ENCODE measurements at places on chromosomes 7 and 10.

GRCh38 chr10:48759113-48759901 is 74.6 kb downstream of the WDFY4 start:
- no peak for DNase-seq

- no peak for DNase-seq
Measured at GRCh38 chr10:4813023-4813422, 13.0 kb upstream of the AKR1E2 start.

DNA sequence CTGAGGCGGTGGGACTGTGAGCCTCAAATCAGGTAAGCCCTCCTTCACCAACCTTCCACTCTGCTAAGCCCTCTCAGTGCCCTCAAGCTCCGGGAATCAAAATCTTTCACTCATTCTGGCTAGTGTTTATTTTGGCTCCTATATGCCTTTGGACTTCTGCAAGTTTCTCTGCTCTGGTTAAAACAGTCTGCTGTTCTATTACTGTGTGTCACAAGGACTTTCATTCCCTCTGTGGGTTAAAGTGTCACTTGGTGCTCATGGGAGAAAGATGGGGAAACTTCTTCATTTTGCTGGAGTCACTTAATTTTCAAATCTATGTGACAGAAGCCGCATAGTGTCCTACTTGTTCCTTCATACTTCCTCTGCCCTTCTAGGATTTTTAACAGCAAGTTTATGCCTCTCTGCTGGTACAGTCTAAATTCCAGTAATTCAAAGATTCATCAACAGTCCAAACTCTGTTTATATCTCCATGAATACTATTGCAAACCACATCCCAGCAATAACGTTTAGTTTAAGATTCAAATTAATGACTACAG is 61.3 kb downstream of the CD36 start:
- no peak for DNase-seq

- no peak for DNase-seq
Measured at GRCh38 chr7:86708031-86708680, 64.4 kb downstream of the GRM3 start.

GRCh38 chr10:129004398-129004797 is 462.6 kb upstream of the MGMT start:
- DNase-seq = no peak

DNA sequence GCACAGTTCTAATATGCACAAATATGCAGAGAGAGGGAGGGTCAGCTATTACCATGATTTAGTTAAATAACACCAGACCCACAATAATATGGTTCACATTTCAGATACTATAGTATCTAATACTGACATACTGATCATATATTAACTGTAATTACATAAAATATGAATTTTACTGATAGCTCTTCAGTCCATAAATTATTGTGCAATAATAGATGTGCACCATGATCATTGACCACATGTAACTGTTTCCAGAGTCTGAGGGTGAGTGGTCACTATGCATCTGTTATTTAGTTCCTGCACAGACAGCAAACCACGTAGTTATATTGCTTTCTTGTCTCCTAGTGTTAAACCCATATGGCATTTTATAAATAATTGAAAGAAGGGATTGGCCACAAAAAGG is 29.3 kb downstream of the PPP1R17 start:
- no peak for DNase-seq

- no peak for DNase-seq
Measured at GRCh38 chr10:123462756-123463155, 203.4 kb upstream of the GPR26 start.

- no peak for DNase-seq
Measured at GRCh38 chr7:93337052-93337451, 104.9 kb downstream of the VPS50 start.

DNA sequence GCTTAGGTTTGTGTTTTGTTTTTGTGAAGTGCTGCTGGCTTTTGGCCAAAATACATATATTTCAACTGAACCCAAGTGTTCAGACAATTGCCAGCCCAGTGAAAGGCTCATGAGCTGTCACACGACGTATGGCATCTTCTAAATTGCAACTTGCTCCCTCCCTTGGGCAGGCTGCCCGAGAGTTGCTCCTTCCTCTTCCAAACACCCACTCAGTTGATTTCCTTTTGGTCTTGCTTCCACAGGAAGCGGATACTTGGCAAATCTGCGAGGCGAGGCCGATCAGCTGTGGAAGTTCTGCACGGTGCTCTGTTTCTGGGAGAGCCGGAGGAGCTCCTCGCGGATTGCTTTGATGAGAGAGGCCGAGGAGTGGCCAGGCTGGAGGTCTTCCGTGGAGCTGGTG is 39.6 kb upstream of the ATP6V0A4 start:
- DNase-seq = no peak

DNA sequence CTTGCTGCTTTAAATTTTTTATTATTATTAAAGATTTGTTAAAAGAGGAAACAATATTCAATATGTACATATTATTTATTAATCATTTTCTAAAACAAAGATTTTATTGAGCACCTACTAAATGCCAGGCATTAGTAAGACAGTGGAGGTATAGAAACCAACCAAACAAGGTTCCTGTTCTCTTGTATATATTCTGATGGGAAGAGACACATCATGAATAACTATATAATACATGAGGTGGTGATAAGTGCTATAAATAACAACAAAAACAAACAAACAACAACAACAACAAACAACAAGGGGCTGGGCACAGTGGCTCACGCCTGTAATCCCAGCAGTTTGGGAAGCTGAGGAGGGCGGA is 630 bp upstream of the LIPA start:
- no peak for DNase-seq

- DNase-seq = no peak
Measured at GRCh38 chr10:25687521-25687920, 246.5 kb upstream of the MYO3A start.

DNA sequence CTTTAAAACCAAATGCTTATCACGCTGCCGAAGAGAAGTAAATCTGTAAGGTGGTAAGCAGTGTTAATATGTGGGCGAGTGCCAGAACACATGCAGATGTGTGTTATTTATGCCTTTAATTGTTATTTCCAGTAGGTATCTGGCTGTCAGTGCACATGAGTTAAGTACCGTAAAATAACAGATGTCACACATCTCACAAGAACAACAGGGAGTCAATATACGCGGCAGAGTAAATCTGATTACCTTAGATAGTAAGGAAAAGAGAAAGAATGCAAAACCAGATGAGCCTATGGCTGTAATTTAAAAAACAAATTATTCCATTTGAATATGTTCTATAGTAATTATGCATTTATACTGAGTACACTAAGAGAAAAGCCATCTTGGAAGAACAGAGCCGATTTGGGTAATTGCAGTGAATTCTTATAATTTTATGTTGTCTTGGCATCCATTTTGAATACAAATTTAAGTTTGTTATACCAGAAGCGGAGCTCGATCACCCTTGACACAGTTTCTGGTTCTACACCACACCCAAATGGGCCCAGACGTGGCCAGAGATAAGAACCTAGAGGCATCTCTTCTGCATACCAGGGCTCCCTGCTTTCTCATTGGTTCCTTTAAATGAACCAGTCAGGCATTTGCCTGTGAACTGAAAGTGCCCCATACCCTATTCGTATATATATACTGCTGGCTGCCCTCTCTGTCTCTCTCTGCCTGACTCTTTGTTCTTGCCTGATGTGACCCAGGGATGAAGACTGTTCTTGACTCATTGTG is 34.8 kb downstream of the DNAJB9 start:
- DNase-seq = no peak

GRCh38 chr10:98611436-98611835 is 164.7 kb upstream of the HPS1 start:
- DNase-seq = no peak

DNA sequence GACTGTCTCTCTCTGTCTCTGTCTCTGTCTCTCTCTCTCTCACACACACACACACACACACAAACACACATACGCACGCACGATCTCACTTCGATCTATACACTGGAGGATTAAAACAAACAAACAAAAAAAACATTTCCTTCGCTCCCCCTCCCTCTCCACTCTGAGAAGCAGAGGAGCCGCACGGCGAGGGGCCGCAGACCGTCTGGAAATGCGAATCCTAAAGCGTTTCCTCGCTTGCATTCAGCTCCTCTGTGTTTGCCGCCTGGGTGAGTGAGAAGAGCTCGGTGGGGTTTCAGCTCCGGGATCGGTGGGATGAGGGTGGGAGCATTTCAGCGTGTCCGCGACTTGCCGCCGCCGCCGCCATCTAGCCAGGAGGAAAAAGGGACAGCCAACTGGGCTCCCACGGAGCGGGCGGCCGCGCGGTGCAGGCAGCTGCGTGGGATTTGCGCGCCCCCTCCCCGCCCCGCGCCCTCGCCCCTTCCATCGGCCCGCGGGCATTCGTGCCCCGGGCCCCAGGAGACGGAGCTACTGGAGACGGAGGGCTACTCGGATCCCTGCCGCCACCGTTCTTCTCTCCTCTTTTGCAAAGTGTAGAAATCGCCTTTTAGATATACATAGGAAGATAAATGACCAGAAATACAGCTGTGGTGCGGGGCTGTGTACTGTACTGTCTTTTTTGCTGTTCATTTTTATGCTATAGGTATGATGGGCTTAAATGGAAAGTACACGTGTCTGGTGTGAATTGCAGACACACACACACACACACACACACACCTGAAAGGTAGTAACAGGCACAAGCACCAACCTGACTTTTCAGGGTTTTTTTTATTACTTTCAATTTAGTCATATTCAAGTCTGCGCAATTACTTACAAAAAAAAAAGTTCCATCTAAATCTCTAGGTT is 581 bp downstream of the PTPRZ1 start:
- DNase-seq = no peak

DNA sequence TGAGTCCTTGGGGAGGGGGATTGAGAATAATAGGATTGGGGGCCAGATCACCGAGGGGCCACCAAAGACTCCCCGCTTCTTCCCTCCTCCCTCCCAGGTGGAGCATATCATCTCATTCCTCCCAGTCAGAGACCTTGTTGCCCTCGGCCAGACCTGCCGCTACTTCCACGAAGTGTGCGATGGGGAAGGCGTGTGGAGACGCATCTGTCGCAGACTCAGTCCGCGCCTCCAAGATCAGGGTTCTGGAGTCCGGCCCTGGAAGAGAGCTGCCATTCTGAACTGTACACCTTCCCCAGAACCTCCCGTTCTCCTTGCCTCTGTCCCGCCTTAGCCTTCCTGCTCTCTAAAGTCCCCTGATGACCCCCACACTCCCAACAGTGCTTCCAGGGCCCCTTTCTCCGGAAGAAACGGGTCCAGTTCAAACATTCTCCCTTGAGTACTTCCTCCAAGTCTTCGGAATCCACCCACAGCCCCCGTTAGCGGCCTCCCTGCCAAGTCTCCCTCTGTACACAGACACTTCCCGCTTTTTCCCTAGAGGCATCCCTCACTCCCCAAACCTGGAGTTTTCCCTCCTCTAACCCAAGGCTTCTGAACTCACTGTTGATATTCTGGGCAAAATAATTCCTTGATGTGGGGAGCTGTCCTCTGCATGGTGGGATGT is 4.1 kb downstream of the FBXO24 start:
- no peak for DNase-seq

DNA sequence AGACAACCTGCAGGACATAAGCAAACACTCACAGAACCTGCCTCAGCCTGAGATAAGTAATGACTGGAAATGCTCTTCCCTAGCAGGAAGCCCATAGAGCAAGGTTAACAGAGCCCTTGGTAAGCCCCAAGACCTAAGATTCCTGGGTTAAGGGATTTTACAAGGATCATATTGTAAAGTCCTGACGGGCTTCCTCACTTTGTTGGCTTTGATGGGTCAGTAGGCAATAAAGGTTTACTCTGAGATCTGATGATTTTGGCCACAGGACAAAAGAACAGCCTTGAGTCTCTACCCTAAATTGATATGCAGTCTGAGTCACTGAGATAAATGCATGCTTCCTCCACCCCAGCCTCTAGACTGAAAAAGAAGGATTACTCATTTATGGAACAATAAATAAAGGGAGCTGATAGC is 270.8 kb downstream of the HTR7 start:
- no peak for DNase-seq

DNA sequence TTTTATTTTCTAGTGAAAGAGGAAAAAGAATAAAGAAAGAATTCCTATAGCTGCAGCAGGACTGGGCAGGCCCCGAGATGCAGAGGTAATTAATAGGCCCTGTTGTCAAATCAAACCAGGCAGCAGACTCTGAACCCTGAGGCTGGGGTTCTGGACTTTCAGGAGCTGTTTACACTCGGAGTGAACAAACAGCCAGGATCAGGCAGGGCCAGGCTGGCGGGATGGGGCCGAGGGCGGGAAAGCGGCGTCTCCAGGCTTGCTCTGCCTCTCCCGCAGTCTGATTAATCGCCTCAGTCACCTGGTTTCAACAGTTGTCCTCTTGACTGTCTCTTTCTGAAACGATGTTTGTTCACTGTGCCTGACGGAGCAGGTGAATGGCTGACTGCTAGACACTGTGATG is 675.4 kb upstream of the FOXK1 start:
- DNase-seq = no peak

DNA sequence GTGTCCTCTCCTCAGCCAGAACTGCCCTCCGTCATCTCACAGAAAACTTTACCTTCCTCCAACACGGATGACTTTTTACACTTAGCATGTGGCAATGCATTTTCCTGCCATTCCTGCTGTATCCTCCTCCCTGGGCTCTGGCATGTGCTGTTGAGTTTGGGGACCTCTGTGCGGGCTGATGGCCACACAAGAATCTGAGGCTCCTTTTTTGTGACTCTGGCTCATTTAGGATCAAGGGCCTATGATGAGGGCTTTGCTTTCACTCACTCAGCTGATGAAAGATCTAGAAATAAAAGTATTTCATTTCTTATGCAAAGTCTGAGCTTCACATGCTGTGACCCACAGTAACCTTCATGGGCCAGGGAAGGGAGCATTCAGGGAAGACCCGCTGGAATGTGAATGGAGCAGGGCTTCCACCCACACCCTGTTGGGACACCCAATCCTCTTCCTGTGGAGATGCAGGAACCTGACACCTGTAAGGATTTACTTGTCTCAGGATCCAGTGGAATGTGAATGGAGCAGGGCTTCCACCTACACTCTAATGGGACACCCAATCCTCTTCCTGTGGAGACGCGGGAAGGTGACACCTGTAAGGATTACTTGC is 500.3 kb upstream of the MKI67 start:
- DNase-seq = no peak

DNA sequence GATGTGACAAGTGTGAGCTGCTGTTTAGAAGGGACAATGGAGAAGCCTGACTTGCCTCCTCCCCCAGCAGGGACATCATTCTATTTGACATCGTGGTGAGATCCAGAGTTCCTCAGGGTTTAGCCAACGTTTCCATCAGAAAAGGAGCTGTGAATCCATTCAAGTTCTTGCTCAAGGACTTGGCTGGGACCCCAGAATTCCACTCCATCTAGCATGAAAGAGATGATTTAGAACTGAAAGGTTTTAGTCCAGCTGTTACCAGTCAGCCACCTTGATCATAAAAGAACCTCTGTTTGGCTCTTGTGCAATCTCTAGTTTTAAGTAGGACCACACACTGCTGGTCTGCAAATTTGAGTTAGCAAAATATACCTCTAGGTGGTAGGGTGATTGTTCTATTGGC is 337.6 kb downstream of the FRMD4A start:
- DNase-seq = no peak

GRCh38 chr7:137952426-137952805 is 49.5 kb downstream of the CREB3L2 start:
- no peak for DNase-seq

DNA sequence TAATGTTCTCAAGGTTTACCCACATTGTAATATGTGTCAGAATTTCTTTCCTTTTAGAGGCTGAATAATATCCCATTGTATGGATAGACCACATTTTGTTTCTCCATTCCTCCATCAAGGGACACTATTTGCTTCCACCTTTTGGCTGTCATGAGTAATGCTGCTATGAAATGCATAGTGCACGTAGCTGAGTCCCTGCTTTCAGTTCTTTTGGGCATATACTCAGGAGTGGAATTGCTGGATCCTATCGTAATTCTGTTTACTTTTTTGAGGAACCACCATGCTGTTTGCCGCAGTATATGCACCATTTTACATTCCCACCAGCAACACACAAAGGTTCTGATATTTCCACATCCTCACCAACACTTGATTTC is 60.0 kb downstream of the PRF1 start:
- no peak for DNase-seq

Measured in stimulated activated CD4-positive, alpha-beta T cell treated with anti-CD3 and anti-CD28 coated beads, Interleukin-4, amount 100 ng/mL, for 1 hour (primary cell).